Activated CD4-positive, alpha-beta memory T cell treated with anti-CD3 and anti-CD28 coated beads, Interleukin-2, amount 10 ng/mL, durations not matched to agents 7 days and 5 days (primary cell): ENCODE measurements at places on chromosomes 3 and 15.

DNA sequence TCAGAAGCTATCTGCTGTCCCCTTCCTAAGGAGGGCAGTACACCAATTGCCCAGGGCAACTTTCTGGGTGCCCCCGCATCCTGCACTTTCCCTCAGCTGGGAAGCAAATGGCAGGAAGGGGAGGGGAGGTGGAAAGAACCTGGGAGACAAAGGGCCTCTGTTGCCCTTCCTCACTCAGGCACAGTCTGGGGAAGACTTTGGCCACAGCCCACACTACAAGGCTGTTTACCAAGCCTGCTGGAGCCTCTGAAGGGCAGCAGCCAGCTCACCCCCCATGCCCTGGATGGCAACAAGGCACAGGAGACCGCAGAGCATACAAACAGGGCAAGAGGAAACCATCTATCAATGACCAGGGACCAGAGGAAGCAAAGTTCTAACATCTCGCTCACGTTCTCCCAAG is 42.4 kb downstream of the ARRDC4 start:
- DNase-seq = no peak

DNA sequence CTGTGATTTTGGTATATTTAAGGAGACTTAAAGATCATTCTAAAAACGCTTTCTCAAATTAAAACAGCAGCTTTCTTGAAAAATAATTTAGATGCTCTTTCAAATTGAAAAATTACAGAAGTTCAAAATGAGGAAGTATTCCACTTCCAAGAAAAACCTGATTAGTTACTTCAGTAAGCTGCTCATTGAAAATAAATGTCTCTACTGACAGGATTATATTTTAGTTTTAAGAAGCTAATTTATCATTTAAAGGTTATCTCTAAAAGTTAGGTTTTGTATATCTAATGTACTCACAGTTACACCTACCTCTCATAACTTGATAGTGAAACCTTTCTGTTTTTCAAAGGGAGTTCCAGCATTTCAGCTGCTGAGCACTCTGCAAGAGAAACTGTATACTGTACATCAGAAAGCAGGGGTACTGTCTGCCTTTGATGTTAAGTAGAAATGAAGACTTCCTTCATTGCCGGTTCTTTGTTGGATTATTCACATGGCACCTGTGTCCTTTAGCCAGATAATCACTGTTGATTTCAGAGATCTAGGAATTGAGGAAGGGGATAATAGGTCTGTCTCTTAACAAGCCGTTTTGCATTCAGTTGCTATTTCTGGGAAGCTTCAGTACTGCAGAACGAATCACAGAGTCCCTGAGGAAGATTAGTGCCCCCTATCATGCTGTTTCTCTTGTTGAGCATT is 161.6 kb downstream of the TCF12 start:
- no peak for DNase-seq

GRCh38 chr3:128254967-128255366 is 101.7 kb downstream of the EEFSEC start:
- no peak for DNase-seq

- DNase-seq = no peak
These were observed 52.7 kb downstream of the TLE3 start for GRCh38 chr15:70045045-70045444.

- DNase-seq = no peak
These were observed 480 bp downstream of the CHRNA7 start for GRCh38 chr15:32030795-32031194.

- no peak for DNase-seq
These were observed 57.6 kb downstream of the FNDC3B start for GRCh38 chr3:172096881-172097420.

- DNase-seq = no peak
These were observed 36.9 kb upstream of the ARPP21 start for GRCh38 chr3:35602395-35602936.

- peak; percentile 75 for DNase-seq
These were observed 22.5 kb downstream of the GLB1 start for GRCh38 chr3:33074217-33075067.
